ENCODE measurements at places on chromosomes 2 and 18. TPM values are rescaled to one million over a fixed set of nuclear protein-coding genes. Genes with fewer than 3 reads are reported as not detected.

Gene IL36G
- total RNA-seq: 0.48 TPM

Gene TMEM150A
- 3.7 TPM for total RNA-seq

Gene CARF
- 5.5 TPM for total RNA-seq

Gene PSMA8
- total RNA-seq: not detected

Gene RAB10
- 68.5 TPM for total RNA-seq

Gene LOXL3
- total RNA-seq: 2.0 TPM

Gene PLGLB1
- 1.8 TPM for total RNA-seq

Gene PRSS56
- total RNA-seq: not detected

Gene EFEMP1
- total RNA-seq: not detected

GRCh38 chr18:62828091-62828640, 112.8 kb downstream of the PHLPP1 start:
- no peak overlapping the region for H3K27ac ChIP-seq
- H3K36me3 ChIP-seq: no peaks in the 10 kb centered on the region
- peak; percentile 49 for ATAC-seq

DNA sequence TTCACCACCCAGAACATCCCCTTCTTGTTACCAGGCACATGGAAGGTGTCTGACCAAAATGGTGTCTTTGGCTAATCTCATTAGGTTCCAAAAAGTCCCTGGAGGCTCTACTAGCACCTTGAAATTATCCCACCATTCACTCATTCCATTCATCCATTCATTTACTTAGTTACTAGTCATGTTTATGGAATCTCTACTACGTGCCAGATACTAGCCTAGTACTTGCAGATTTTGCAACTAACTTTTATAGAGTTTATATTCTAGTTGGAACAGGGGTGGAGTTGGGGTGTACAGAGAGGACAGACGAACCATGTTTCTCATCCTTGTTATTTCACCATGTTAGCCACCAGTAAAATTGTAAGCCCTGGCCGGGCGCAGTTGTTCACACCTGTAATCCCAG, 4.0 kb upstream of the NOP58 start:
- no peaks in the 10 kb centered on the region for H3K4me1 ChIP-seq
- no peak overlapping the region for H3K4me3 ChIP-seq
- H3K27me3 ChIP-seq: no peaks in the 10 kb centered on the region
- no peaks in the 10 kb centered on the region for H3K36me3 ChIP-seq
- H3K27ac ChIP-seq: no peak overlapping the region
- ATAC-seq: no peak

DNA sequence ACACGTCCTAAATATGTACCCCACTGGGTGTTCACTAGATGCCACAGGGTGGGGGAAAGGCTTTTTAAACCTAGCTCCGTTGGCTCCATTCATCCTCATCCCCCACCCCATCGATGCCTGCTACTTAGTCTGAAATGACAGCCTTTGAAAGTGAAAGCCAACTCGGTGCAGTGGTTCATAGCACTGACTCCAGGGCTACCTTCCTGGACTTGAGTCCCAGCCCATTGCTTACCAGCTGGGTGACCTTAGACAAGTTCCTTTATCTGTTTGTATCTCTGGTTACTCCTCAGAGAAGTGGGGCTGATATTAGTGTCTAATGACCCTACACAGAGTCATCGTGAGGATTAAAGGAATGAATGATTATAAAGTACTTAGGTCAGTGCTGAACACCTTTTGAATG, 24.4 kb downstream of the EHD3 start:
- H3K27me3 ChIP-seq: no peaks in the 10 kb centered on the region
- ATAC-seq: no peak
- H3K4me1 ChIP-seq: no peaks in the 10 kb centered on the region
- no peak overlapping the region for H3K27ac ChIP-seq

DNA sequence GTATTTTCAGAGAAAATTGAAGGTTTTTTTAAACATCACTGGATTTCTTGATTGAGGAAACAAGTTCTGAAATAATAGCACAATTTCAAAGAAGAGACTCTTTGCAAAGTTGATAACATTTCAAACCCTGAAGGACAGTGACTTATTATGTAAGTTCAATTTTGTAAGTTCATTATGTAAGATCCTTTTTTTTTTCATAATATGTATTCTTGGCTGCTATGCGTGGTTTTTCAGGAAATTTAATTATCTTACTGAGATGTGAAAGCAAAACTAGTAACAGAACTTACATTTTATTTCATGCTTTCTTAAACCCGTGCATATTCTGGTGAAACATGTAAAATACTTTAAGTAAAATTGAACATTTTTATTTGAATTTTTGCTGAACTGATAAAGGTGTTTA, 65.4 kb downstream of the RIF1 start:
- no peaks in the 10 kb centered on the region for H3K27me3 ChIP-seq
- no peak overlapping the region for H3K27ac ChIP-seq
- no peak for ATAC-seq
- H3K36me3 ChIP-seq: peaks cover 98% of the 10 kb centered on the region
- no peaks in the 10 kb centered on the region for H3K4me1 ChIP-seq

GRCh38 chr18:31042406-31043181, at the start of gene DSC3:
TSS of gene DSC3 (minus strand) at chr18:31042742. CDS start at chr18:31042660, 82 bp downstream.
- H3K27me3 ChIP-seq: peaks cover 19% of the 10 kb centered on the region
- no peak within 1 kb of the TSS for H3K4me3 ChIP-seq
- H3K27ac ChIP-seq: no peak within 1 kb of the TSS
- H3K4me1 ChIP-seq: no peaks in the 10 kb centered on the region

GRCh38 chr2:88099798-88100488, 27.9 kb downstream of the FABP1 start:
- H3K4me1 ChIP-seq: no peaks in the 10 kb centered on the region
- peaks cover 10% of the 10 kb centered on the region for H3K27me3 ChIP-seq
- no peak overlapping the region for H3K4me3 ChIP-seq
- ATAC-seq: no peak
- no peaks in the 10 kb centered on the region for H3K36me3 ChIP-seq

DNA sequence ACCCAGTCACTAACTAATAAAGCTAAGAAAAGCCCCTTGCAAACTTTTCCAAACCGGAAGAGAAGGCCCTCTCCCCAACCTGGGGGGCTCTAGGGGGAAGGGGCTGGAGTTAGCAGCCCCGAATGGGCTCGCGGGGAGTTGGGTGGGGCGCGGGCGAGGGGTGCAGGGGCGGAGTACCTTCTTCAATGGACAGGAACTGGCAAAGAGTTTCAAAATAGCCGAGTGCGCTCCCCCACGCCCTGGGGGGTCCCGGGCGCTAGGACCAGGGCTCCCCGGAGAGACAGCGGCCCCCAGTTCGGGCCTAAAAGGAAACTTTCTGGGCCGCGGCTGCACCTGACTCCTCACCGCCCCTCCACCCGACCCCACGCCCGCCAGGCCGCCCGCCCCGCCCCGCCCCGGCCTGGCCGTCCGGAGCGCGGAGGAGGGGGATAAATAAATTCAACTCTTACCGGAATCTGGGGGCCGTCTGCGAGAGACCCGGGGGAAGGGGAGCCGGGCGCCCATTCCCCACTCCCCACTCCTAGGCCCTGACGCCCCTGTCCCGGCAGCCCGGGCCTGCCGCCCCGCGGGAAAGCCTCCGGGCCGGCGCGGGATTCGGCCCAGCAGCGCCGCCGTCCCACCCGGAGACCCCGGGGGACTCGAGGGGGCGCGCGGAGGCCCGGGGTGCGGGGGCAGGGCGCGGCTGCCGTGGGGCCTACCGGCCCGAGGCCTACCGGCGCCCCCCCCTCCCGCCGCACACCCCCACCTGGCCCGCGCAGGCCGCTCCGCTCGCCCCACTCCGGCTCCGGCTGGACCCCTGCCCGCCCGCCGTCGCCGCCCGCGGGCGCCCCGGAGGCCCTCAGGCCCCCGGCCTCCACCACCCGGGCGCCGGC, 868 bp downstream of the INO80D start:
- no peaks in the 10 kb centered on the region for H3K27me3 ChIP-seq
- peaks cover 29% of the 10 kb centered on the region for H3K36me3 ChIP-seq
- H3K4me1 ChIP-seq: peaks cover 14% of the 10 kb centered on the region
- H3K27ac ChIP-seq: peak overlapping the region; percentile 100

GRCh38 chr2:232689152-232689910, 7.8 kb upstream of the GIGYF2 start:
- H3K4me3 ChIP-seq: no peak overlapping the region
- no peak for ATAC-seq
- no peaks in the 10 kb centered on the region for H3K36me3 ChIP-seq
- no peaks in the 10 kb centered on the region for H3K27me3 ChIP-seq
- H3K27ac ChIP-seq: no peak overlapping the region
- H3K4me1 ChIP-seq: no peaks in the 10 kb centered on the region

DNA sequence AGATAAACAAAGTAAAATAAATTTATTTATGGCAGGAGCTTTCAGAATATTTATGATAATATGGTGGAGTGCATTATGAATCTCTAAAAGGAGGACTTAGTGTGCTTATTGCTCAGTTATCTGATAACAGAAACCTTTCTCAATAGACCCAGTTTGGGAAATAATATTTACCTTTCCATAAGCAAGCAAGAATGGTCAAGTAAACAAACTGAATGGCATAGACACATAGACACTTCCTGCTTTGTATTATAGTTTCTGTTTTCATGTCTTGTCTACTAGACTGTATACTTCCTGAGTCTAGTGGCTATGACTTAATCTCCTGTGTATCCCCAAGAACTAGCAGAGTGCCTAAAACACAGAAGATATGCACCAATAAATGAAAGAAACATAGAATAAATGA, 87.8 kb downstream of the UPP2 start:
- H3K4me1 ChIP-seq: peaks cover 14% of the 10 kb centered on the region
- H3K27ac ChIP-seq: no peak overlapping the region
- ATAC-seq: peak; percentile 36
- no peak overlapping the region for H3K4me3 ChIP-seq
- no peaks in the 10 kb centered on the region for H3K36me3 ChIP-seq

GRCh38 chr18:56645415-56646016, 5.6 kb upstream of the WDR7 start:
- no peak overlapping the region for H3K27ac ChIP-seq
- ATAC-seq: no peak

DNA sequence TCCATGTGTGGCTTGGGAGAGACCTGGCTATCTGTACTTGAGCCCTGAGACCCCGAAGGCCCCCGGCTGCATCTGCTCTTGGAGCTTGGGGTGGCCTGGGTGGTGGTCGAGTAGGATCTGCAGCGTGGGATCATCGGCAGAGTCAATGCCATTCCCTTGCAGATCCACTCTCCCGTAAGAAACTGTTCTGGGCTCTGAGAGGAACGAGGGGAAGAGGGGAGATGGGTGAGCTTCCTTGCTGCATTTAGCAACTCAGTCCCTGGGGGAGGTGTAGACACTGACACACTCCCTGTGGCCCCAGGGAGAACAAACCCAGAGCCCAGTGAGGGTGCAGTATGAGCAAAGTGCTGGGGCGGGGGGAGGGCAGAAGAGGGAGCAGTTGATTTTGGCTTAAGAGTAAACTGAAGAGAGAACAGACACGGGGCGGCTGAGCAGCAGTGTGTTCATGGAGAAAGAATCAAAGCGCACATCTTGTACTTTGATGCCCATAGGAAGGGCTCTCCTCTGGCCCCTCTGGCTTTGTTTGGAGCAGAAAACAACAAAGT, 8.5 kb downstream of the GREB1 start:
- peaks cover 26% of the 10 kb centered on the region for H3K27me3 ChIP-seq
- no peaks in the 10 kb centered on the region for H3K36me3 ChIP-seq
- no peak for ATAC-seq
- no peaks in the 10 kb centered on the region for H3K4me1 ChIP-seq
- H3K27ac ChIP-seq: no peak overlapping the region
- no peak overlapping the region for H3K4me3 ChIP-seq

GRCh38 chr18:9868857-9869714, 16.7 kb upstream of the TXNDC2 start:
- no peaks in the 10 kb centered on the region for H3K36me3 ChIP-seq
- peaks cover 48% of the 10 kb centered on the region for H3K27me3 ChIP-seq
- ATAC-seq: no peak
- no peak overlapping the region for H3K4me3 ChIP-seq

DNA sequence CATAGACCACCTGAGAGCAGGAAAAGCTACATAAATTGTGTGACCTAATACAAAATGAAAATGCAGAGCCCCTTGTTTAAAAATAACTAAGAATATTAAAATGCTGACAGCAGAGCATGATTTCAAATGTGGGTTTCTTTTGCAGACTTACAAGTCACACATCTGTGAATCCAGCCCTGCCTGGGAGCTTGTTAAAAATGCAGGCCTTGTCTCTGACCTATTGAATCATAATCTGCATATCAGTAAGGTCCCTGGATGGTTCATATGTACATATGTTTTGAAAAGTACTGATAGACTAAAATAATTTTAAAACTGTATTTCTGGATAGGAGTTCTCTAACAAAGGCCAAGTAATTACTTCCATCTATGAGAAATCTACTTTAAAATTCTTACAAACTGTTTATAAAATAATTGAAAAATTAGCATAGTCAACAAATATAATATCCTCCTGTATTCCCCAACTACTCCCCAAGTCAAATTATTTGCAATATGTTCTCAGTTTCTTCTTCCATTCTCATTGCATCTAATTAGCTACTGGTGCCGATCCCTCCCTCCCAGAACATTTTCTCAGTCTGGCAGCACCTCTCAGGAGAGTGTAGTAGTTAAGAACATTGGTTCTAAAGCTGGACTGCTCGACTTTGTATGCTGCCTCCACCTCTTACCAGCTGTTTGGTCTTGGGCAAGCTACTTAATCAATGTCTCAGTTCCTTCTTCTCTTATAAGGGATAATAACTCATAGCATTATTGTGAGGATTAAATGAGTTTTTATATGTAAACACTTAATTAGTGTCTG, 1040.4 kb upstream of the CDH2 start:
- no peak overlapping the region for H3K27ac ChIP-seq
- H3K36me3 ChIP-seq: no peaks in the 10 kb centered on the region
- H3K4me3 ChIP-seq: no peak overlapping the region

DNA sequence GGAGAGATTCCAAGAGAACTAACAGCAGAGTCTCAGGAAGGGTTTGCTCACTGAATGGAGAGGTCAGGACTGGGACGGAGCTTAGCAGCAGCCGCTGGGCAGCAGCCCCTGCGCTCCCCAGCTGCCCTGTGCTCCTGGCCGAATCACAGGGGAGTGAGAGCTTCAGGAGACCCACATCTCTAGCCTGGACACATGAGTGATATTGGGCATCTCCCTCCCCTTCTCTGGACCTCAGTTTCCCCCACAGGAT, 511 bp downstream of the MATN3 start:
- H3K27ac ChIP-seq: no peak overlapping the region
- ATAC-seq: no peak
- no peaks in the 10 kb centered on the region for H3K36me3 ChIP-seq
- peaks cover 13% of the 10 kb centered on the region for H3K27me3 ChIP-seq
- H3K4me1 ChIP-seq: peaks cover 5% of the 10 kb centered on the region
- peak overlapping the region; percentile 67 for H3K4me3 ChIP-seq

DNA sequence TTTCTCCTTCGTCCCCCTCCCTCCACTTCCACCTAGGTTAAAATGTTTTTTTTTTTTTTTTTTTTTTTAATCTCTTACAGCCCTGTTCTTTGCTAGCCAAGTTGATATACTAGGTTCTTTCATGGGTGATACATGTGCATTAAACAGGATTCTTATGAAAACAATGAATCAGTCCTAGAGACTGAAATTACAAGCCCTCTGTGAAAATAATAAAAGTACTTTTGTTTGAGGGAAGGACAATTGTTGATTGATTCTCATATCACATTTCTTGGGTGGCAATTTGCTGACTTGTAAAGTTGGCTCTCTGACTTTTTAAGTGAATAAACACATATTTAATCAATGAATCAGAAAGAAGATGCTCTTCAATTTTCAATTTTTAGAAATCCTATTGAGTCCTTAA, 639.9 kb downstream of the LRP1B start:
- no peak for ATAC-seq
- no peaks in the 10 kb centered on the region for H3K36me3 ChIP-seq
- H3K4me3 ChIP-seq: no peak overlapping the region
